ENCODE measurements at places on chromosomes 5 and 9. TPM values are rescaled to one million over a fixed set of nuclear protein-coding genes. Genes with fewer than 3 reads are reported as not detected.

DNA sequence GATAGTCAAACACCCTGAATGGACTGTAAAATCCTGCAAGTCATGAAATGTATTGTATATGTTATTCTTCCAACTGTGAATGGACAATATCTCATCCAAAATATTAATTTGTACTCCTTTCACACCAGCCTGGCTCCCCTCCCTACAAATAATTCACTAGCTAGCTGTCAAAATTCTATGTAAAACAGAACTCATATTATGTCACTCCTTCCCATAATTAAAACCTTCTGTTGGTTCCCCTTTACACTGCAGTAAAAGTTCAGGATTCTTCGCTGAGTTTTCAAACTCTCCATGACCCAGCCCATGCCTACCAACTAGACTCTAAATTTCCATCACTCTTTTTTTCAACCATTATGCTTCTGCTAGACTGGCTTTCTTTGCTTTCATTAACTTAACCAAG is 857.1 kb downstream of the TAF11L14 start:
- no peak for DNase-seq

DNA sequence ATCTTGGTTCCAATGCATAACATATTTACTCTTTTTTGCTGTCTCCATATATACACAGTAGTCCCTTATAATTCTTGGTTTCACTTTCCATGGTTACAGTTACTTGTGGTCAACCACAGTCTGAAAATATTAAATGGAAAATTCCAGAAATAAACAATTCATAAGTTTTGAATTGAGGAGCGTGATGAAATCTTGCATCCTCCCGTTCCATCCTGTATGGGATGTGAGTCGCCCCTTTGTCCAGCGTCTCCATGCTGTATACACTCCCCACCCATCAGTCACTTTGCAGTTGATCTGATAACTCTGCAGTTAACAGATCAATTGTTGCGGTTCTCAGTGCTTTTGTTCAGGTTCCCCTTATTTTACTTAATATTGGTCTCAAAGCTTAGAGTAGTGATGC is 11.5 kb upstream of the FAF2 start:
- peak; percentile 32 for DNase-seq

HRCT1 gene
- 0.63 TPM for total RNA-seq

CCDC152 gene
- not detected for total RNA-seq

DNA sequence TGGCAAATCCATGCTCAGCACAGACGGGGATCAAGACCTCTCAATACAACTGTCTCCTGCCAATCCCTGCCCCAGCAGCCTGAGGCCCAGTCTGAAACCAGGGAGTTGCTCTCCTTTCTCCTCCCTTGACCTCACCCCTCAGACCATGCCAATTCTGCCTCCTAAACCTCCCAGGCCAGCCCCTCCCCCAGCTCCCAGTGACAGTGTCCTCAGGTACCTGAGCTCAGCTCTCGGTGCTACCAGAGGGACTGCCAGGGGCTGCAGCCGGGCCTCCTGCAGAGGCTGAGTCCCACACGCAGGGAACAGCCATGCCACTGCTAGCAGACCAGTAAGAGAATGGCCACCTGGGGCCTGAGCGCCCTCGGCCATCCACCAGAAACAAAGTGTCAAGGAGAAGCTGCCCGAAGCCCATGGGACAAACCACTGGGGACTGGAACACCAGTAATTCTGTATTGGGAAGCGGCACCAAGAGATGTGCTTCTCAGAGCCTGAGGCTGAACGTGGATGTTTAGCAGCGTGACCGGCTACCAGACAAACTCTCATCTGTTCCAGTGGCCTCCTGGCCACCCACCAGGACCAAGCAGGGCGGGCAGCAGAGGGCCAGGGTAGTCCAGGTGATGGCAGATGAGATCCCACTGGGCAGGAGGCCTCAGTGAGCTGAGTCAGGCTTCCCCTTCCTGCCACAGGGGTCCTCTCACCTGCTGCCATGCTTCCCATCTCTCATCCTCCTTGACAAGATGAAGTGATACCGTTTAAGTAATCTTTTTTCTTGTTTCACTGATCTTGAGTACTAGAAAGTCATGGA is 557 bp upstream of the IL3 start:
- no peak for DNase-seq

DNA sequence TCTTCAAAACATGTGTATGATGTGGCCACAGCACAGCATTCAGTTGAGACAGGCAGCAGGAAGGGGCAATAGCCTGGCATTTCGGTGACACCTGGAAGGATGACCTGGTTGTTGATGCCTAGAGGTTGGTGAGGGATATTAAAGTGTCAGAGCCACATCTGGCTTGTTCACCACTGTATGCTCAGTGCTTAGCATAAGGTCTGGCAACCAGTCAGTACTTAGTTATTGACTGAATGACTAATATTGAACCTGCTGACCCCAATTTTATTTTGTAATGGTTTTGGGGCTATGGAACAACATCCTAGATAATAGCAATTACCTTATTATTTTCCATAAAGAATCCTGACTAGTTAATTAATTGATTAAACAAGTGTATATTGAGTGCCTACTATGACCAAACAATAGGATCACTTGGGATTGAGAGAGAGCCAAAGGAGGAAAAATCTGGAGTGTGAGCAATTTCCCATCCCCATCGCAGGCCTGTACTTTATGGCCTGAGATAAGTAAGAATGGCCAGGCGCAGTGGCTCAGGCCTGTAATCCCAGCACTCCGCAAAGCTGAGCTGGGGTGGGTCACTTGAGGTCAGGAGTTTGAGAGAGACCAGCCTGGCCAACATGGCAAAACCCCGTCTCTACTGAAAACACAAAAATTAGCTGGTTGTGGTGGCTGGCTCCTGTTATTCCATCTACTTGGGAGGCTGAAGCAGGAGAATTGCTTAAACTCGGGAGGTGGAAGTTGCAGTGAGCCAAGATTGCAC is 85.4 kb upstream of the PLPP1 start:
- DNase-seq: no peak

DNA sequence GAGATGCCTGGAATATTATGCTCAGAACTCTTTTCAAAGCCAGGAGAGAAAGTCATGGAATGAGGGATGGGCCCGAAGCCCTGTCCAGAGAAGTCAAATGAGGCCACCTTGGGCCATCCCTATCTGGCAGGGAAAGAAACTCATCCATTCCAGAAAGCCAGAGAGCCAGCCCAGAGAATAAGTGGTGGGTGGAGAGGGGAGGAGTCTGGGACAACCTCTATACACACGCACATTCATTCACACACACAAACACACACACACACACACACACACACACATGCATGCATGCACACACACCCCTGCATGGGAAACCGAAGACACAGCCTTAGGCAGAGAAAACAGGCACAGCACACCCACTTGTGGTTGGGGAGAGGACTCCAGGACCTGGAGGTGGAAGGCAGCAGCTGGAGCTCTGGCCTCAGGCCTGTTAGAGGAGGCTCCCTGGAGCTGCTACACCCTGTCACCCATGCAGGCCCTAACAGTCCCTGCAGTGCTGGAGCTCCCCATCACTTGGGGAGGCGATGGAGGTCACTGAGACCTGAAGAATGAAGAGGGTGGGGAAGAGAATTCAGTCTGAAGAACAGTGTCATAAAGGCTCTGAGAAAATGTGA is 38.0 kb downstream of the TGFBI start:
- DNase-seq: peak; percentile 45

DNA sequence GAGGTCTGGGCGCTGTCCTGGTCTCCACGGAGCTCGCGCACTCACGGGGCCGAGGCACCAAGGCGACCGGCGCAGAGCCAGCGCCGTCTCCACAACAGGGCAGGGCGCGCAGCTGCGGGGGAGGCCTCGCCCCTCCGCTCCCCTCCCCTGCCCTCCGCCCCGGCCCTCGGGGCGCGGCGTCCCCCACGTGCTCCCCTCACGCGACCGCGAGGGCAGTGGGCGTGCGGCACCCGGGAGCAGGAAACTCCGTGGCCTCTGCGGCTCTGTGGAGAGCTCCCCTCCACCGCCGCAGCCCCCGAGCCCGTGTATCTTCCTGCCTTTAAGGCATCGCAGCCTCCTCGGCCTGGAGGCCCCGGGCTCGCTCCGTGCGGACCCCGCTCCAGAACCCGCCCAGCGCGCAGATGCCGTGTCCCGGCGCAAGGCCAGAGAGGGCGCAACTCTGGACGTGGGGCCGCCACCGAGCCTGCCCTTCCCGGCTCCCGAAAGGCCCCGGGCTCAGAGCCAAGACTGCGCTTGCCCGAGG is 708 bp upstream of the TUBB4B start:
- DNase-seq: no peak

IL7R gene
- 86.6 TPM for total RNA-seq

GRCh38 chr5:9466697-9467096 is 79.2 kb downstream of the SEMA5A start:
- no peak for DNase-seq

GRCh38 chr5:173664154-173664526 is 47.7 kb upstream of the BOD1 start:
- no peak for DNase-seq

MGAT1 gene
- total RNA-seq: 135 TPM

GRCh38 chr5:133890776-133891280 is 77.6 kb downstream of the C5orf15 start:
- DNase-seq: no peak

DNA sequence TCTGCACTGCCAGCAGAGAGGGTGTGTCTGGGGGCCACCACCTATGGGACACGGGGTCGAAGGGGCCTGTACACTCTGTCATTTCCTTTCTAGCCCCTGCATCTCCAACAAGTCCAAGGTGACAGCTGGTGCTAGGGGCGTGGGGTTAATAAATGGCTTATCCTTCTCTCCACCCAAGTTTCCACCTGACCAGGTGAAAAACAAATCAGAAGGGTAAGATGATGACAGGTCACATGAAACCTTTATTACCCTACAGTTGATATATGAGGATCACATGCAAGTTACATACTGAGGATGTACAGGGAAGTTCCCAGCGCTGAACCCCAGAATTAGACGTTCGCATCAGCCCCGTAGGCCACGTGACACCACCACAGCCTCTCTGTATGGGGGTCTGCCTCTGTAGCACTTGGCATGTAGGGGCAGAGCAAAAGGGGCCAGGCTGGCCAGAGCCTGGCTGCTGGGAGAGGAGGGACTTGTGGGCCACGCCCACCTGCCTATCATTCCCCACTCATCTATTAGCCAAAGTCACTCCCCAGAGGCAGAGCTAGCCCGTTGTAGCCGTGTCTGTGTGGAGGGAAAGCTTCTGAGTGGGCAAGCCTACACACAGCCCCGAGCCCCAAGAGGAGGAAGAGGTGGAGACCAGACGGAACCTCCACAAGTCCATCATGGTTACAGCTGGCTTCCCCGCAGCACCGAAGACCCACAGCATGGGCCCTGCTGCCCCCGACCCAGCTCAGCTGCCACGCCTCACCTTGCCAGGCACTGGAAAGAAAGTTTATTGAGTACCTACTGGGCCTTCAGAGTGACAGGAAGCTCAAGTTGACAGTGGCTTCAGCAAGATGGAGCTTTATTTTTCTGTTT is 2.2 kb downstream of the TMEM141 start:
- no peak for DNase-seq

DNA sequence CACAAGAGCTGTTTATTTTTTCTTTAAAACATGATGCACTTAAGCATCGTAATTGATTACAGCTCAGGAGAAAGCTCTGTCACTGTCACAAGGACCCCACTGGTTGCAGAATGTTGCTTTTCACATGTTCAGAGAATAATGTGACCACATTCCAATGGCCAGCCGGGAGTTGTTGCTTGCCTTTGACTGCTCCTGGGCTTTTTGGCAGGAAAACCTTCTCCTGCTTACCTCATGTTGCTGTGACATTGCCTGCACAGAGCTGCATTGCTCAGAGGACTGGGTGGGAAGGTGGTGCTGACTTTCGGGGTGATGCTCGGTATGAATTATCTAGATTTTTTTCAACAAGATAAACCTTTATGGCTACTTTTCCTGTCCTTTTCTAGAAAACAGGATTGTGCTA is 88.2 kb downstream of the PALM2AKAP2 start:
- peak; percentile 45 for DNase-seq

DNA sequence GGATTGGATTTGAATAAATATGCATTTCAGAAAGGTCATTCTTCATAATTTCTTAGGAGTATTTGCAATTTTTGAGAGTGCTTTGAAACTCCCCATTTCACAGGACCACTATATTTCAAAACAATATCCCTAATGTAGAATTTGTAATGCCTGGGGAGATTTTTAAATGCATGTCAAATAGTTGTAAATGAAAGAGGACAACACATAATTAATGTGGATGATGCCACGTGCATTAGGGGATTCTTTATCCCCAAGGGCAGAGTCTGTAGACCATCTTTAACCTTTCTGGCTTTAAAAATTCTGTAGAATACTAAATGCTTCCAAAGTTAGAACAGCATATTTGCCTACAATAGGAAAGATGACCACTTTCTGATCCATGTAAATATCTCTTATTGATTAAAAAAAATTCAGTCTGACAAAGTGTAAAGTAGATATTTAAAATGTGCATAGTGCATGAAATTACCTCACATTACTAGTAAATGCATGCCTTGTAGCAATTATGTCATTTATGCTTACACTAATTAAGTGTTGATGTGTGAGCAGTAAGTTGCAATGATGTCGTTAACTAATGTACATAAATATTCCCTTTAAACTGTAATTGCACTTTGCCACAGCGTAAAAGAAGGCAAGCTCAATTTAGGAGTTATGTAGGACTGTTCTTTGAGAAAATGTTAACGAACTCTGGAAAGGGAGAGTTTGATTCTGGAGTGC is 416.1 kb downstream of the PSAT1 start:
- no peak for DNase-seq

DNA sequence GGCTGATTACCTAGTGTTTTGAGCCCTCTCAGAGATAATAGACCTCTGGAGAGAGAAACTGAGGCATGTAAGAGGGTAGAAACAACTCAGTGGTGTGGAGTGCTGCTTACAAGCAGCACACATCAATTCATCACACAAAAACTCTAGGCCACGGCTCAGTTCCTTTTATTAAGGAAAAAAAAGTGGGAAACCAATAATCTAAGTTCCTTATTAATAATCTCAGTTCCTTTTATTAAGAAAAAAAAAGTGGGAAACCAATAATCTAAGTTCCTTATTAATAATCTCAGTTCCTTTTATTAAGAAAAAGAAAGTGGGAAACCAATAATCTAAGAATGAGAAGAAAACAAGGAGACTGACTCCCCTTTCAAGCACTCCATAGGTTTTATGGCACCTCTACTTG is 28.0 kb downstream of the TXNDC8 start:
- no peak for DNase-seq

DNA sequence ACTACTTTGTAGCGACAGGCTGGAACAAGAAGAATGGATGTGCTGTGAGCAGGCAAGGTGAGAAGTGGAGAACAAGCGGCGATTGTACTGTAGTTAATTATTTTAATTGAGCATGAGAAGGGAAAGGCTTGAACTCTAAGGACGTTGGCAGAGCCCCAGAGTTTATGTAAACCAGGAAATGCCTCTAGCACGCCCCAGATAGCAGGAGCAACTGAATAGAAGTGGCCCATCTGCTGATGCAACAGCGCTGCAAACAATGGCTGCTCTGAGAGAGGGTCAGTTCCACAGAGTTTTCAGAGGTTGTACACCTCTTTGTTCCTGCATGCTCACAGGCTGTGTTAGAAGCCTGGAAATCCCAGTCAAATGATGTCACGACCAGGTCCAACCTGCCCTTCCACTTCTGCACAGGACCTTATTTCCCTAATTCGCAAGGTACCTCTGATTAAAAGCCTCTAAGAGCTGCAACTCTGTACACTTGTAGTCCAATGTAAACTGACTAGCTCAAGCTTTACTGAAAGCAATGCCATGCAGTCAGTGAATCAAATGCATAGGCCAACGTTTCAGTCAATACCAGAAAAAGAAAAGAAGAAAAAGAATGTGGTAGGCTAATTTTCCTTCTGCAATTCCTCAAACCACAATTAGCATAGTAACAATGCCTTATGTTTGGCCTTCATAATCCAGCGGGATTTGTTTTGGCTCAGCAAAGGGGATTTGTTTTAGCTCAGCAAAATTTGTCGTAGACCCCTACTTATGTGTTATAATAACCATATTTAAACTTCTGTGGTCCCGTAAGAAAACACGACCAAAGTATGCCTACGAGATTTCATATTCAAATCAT is 119.6 kb upstream of the RETREG1 start:
- DNase-seq: peak; percentile 74

All from SJSA1 (cell line).